GOT3 (cell line): ENCODE measurements at places on chromosomes 3 and 15.

DNA sequence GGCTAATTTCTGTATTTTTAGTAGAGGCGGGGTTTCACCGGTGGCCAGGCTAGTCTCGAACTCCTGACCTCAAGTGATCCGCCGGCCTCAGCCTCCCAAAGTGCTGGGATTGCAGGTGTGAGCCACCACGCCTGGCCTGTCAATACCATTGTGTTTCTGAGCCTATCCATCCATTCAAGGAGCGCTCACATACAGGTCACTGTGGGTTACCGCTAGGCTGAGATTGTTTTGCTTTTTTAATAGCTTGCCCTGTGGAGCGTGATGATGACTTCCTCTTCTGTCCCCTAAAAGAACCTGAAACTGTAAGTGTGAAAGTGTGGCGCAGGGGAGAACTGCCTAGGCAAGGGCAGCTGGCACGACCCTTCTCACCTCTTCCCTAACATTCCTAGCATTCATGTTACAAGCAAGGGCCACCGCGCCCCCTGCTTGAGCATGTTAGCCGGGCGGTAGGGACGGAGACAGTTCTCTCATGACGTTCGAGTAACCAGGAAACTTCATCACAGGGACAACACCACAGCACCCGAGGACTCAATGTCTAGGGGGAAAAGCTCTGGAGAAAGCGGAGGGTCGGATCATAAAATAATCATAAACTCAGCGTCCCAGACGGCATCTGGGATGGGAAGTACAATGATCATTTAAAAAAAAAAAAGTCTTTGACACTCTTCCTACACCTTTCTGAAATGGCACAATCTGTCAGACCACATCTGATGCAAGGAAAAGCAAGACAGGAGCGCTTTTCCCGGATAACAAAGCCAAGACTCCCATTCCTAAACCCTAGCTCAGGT is 790 bp downstream of the LAMP3 start:
- DNase-seq, result no peak

GRCh38 chr3:191137708-191138107 is 61.3 kb upstream of the OSTN start:
- DNase-seq, result no peak

GRCh38 chr15:85687329-85687728 is 107.4 kb downstream of the KLHL25 start:
- DNase-seq, result no peak

GRCh38 chr15:95469496-95470000 is 861.0 kb upstream of the NR2F2 start:
- no peak for DNase-seq

DNA sequence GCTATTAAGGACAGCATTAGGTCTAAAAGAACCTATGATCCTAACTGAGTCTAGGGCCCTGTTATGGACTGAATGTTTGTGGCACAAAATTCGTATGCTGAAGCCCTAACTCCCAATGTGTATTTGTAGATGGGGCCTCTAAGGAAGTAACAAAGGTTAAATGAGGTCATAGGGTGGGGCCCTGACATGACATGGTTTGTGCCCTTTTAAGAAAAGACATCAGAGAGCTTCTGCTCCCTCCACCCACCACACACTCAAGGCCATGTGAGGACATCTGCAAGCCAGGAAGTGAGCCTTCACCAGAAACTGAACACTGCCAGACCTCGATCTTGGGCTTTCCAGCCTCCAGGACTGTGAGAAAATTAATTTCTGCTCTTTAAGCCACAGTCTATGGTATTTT is 49.2 kb downstream of the PHC3 start:
- DNase-seq, result no peak

DNA sequence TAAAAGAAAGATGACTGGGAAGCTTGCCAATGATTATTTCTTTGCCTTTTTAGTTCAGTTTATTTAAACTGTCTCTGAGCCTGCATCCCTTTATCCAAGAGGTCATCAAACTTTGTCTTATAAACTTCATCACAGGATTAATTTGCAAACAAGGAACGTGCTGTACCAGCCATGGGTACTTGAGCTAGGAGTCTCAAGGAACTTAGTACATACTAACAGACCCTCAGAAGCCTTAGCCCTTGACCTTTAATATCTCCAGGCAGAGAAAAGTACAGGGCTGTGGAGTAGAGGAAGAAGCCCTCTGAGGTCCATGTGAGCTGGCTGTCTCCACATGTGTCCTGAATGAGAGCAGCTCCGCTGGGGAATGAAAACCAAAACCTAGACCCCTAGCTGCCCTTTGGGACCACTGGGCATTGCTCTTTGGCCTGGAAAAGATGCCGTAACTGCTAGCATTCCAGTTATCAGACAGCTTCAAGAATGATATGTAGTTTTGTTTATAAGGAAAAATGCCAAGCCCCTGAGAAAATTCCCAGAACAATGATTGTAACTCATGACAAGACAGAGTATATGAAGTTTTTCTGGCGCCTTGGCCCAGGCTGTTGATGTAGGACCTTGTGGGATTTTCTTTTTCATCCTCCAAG is 92.1 kb downstream of the ASB7 start:
- no peak for DNase-seq

- DNase-seq, result peak; percentile 37
Observed at GRCh38 chr15:39919748-39920509, at the start of gene GPR176. GPR176 (minus strand) TSS chr15:39920266; CDS start chr15:39920026, 240 bp downstream.
